Activated CD4-positive, alpha-beta T cell treated with anti-CD3 and anti-CD28 coated beads, Interleukin-2, amount 10 ng/mL, durations not matched to agents 7 days and 5 days (primary cell): ENCODE measurements at places on chromosomes 1 and 21. TPM values are rescaled to one million over a fixed set of nuclear protein-coding genes. Genes with fewer than 3 reads are reported as not detected.

GRCh38 chr1:189821833-189822232 is 655.8 kb downstream of the BRINP3 start:
- DNase-seq, result no peak

Gene CFHR3
- total RNA-seq, result not detected

- DNase-seq, result no peak
Measured at GRCh38 chr21:39453571-39454179, 1.9 kb downstream of the SH3BGR start.

Gene LORICRIN
- total RNA-seq, result not detected

DNA sequence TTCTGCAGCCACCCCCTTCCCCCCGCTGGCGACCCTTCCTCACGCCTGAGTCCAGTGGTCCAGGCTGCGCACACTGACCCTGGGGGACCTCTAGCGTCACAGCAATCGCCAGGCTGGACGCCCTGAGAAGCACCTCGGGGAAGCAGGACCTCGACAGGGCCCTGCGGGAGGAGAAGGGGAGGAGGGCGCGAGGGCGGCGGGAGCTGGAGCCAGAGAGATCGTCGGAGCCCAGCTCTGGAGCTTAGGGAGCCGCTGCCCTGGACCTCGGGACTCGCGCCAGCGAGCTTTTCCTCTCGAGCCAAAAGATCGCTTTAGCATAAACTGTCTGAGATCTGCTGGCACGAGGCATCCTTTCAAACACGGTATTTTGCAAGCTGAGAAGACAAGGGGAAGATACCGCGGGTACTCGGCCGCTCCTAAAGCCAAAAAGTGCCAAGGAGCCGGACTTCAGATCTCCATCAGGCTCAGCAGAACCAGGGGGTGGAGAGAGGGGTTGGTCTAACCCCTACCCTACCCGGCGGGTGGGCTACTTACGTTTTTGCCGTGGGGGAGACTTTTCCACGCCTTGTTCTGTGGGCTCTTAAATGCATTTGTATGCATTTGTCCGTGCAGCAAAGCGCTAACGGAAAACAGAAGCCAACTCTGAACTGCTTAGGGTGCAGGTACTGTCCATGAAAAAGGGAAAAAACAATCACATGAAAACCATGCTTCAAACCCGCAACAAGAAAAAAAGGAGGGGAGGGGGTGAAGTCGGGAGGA is 586 bp downstream of the COL24A1 start:
- DNase-seq, result no peak

- DNase-seq, result no peak
Measured at GRCh38 chr21:42694751-42695696, 41.6 kb downstream of the PDE9A start.

GRCh38 chr1:67830928-67831830 is 2.1 kb downstream of the GNG12 start:
- no peak for DNase-seq

DNA sequence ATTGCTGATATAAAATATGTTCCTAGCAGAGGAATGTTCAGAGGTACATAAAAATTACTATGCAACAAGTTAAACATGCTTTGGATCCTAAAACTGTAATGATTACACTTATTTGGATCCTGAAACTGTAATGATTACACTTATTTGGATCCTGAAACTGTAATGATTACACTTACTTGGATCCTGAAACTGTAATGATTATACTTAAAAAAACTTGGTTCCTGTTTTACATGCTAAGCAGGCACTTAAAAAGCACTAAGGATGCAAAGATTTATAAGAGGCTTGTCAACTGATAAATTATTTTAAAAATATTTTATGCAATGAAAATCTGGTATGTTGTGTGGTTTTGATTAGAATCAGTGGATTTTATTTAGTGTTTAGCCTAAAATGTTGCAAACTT is 47.7 kb downstream of the ZNHIT6 start:
- no peak for DNase-seq

Gene TTC39A
- total RNA-seq, result not detected

DNA sequence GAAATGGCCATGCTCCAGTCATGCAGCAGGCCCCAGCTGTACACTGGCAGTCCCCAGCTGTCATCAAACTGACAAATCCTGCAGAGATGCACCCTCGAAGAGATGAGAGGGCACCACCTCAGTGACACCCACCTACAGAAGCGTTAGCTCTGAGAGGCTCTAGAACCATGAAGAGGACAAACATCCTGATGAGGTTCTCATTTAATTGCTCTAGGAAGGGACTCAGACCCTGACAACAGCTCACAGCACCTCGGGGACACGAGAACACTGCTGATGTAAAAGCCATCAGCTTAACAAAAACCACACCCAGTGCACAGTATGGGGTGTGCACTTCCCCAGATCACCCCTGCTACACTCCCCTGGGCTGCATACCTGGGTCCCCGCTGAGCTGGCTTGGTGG is 3.4 kb downstream of the ZNF496 start:
- DNase-seq, result no peak

DNA sequence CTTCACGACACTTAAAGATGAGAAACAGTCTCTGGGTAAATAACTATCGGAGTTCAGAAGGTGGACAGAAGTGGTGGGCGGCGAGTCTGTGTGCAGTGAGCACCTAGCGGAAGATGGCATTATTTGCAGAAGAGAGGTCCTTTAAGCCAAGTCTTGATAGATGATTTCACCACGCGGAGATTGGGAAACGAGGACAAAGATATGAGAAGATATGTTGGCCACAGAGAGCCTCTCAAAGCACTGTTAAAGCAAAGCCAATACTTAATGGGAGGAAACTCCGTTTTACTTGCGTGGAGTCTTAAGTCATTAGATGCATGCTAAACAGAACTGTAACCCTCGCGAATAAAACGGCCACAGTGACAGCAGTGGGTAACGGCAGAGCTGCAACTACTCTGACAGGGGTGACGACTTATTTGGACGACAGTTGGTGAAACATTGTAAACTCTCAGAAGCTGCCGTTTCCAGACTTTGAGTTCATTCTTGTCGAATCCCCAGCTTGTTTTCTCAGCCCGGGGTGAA is 577 bp upstream of the CEP350 start:
- no peak for DNase-seq

GRCh38 chr21:16829532-16829931 is 683.3 kb upstream of the CXADR start:
- no peak for DNase-seq

GRCh38 chr1:6880951-6881690 is 95.9 kb downstream of the CAMTA1 start:
- DNase-seq, result no peak

- DNase-seq, result no peak
Measured at GRCh38 chr1:6591222-6591621, 11.4 kb downstream of the ZBTB48 start.

- no peak for DNase-seq
Measured at GRCh38 chr1:230503726-230504125, 77.6 kb upstream of the PGBD5 start.

- DNase-seq, result no peak
Measured at GRCh38 chr21:35361988-35362387, 312.9 kb upstream of the RUNX1 start.

DNA sequence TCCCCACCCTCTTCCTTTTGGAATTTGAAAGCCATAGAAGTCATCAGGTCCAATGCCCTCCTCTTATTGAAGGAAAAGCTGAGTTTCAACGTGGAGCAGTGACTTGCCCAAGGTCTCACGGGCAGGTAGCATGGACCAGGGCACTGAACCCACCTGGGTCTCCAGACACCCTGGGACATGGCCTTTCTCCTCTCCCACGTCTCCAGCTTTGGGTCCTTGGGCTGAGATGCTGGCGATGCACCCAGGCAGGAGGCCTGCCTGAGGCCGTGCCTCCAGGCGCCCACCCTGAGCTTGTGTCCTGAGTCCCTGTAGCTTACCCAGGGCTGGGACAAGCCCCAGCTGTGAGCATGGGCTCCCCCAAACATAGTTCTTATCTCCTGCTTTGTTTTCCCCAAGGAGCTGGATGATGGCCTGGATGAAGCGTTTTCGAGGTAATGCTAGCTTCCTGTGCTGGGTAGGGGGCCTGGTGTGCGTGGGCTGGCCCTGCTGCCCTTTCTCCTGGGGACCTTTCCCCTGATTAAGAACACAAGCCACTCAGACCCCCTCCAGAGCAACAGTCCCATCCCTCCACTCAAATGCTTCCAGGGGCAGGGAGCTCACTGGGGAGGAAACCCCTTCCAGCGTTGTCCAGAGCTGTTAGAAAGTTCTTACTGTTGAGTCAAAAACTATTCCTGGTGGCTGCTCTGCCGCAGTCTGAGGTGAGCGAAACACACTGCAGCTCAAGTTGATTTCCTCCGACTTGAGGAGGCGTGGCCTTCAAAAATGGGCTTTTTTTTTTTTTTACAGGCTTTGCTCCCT is 21.6 kb downstream of the LDLRAP1 start:
- peak; percentile 57 for DNase-seq

DNA sequence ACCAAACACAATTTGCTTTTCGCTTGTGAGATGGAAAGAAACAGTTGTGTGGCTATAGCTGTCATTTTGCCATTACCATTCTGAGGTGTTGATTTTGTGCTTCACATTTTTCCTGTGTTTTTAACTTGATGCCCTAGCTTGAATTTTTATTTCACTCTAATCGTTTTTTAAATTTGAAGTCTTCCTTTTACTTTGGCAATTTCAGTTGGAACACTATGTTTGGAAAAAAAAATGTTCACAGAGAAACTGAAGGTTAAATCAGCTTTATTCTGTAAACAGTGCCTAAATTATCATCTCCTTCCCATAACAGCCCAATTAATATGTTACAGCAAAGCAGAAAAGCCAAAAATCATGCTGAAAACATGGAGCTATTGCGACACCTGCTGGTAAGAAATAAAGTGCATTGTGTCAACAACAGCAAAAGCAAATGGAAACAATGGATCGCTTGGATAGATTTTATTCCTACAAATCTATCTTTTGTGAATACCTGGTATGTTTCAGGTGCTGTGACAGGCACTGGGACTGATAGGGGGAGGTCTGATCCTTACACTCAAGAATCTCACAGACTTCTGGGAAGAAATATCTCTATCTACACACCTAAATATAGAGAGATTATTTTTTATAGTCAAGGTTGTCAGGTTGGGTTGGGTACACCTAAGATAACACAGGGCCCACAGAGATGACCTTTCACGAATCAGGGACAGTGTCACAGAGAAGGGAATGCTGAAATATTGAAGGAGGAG is 16.2 kb upstream of the ERICH3 start:
- DNase-seq, result peak; percentile 60

- no peak for DNase-seq
Measured at GRCh38 chr1:186753241-186753640, 73.0 kb upstream of the PTGS2 start.

Gene AXDND1
- 0.42 TPM for total RNA-seq

DNA sequence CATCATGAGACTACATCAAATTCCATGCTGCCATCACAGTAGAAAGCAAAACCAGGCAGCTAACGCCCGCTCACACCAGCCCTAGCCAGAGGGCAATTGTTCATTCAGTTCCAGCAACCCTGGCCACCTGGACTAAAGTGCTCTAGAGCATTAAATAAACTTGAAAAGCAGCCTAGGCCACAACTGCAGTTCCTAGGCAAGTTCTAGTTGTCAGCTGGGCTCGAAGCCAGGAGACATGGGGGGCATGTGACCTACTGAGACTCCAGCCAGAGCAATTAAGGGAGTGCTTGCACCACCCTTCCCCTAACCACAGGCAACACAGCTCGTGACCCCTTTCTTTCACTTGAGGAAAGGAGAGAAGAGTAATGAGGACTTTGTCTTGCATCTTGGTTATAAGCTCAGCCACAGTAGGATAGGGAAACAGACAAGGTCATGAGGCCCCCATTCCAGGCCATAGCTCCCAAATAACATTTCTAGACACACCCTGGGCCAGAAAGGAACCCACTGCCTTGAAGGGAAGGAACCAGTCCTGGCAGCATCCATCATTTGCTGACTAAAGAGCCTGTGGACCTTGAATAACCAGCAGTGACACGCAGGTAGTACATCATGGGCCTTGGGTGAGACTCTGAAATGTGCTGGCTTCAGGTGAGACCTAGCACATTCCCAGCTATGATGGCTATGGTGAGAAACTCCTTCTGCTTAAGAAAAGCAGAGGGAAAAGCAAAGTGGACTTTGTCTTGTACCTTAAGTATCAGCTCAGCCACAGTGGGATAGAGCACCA is 77.0 kb downstream of the ZZZ3 start:
- no peak for DNase-seq

- DNase-seq, result no peak
Measured at GRCh38 chr1:153507926-153508583, 27.7 kb downstream of the S100A6 start.

Gene SPRR4
- not detected for total RNA-seq

Gene PIK3C2B
- 27.4 TPM for total RNA-seq

- no peak for DNase-seq
Measured at GRCh38 chr1:202663131-202663530, 47.1 kb downstream of the SYT2 start.

DNA sequence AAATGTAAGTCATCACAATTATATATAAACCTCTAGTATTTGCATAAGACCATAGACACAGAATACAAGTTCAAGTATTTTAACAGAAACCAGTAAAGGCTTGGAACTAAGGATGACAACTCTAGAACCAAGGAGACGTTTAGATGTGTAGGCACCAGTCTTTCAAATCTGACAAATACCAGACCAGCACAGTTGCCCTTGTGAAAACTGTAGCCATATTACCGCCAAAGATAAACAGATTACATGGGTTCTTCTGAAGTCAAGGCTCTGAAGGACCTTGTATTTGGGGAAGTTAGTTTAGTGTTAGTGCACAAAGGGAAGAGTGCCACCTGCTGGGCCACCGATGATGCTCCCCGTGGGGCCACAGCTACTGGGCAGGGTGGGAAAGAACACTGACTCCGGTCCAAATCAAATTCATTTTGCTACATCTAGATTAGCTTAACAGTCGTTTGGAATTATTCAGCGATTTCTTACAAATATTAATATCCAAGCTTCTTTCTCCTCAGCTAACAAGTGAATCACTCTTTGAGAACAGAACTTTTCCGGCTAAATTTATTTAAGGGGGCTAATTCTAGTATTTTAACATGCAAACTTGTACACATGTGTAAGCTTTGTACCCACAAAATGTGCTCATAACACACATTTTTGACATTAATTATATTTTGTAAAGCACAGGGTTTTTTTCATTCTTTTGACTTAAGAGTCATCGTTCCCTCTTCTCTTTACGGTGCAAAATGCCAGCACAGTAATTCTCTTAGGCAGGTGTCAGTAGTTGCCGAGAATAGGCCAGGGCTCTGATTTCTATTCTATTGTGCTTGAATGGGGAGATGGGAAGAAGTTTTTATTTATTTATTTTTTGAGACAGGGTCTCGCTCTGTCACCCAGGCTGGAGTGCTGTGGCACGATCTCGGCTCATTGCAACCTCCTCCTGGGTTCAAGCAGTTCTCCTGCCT is 8.0 kb upstream of the NIBAN1 start:
- peak; percentile 82 for DNase-seq

GRCh38 chr1:58883037-58883887 is 99.4 kb upstream of the JUN start:
- DNase-seq, result no peak

Gene PRAMEF4
- not detected for total RNA-seq

- no peak for DNase-seq
Measured at GRCh38 chr1:115251856-115252255, 86.2 kb downstream of the NGF start.

Gene CD5L
- total RNA-seq, result not detected

DNA sequence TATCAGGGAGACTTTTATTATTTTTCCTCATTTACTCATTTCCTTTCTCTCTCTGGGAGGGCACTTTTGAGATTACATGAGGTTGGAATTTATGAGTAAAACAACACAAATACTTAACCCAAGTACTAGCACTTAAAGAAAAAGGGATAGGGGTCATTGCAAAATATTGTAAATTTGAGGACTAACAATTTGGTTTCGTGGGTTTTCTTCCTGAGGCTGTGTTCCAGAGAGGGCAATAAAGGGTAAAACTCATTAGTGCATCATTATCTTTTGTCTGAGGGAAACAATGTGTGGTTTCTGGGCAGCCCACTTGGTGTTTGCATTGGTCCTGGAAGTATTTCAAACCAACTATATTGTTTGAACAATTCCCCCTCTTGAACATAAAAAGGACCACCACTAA is 96.5 kb downstream of the GREM2 start:
- DNase-seq, result no peak
